Effector CD4-positive, alpha-beta T cell (primary cell): ENCODE measurements at places on chromosomes 3 and 15.

DNA sequence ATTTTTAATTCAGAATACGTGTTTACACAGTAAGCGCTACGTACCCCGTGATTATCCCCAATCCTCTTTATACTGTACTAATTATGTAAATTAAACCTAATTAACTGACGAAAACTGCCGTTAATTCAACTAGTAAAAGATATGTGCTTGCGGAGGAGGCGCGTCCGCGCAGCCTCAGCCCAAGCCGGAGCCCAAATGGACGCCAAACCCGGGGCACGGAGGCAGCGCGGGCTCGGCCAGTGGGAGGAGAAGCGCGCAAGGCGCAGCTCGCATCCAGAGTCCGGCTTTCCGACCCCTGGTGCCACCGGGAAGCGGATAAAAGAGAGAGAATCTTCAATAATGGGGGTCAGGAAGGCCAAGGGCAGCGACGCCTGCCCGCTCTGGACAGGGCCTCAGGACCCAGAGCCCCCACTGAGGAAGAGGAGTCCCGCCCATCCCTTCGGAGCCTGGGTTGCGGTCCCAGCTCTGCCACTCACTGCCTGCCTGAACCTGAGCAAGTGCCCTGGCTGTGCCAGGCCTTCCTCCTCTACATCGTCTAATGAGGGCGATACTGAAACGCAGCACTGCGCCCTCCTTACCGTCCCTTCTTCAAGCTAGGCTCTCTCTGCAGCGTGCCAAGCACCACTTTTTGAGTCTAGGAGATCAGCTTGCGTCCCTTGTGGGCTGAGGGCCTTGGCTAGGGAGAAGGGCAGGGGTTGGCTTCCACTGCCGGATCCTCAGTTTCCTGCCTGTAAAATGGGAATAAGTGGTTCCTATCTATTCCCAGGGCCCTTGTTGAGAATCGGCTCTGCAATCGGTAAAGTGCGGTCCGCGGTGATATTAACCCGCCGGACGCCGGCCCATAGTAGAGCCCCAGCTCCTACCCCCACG lies 5.0 kb upstream of the SKOR1 start:
- DNase-seq = no peak

DNA sequence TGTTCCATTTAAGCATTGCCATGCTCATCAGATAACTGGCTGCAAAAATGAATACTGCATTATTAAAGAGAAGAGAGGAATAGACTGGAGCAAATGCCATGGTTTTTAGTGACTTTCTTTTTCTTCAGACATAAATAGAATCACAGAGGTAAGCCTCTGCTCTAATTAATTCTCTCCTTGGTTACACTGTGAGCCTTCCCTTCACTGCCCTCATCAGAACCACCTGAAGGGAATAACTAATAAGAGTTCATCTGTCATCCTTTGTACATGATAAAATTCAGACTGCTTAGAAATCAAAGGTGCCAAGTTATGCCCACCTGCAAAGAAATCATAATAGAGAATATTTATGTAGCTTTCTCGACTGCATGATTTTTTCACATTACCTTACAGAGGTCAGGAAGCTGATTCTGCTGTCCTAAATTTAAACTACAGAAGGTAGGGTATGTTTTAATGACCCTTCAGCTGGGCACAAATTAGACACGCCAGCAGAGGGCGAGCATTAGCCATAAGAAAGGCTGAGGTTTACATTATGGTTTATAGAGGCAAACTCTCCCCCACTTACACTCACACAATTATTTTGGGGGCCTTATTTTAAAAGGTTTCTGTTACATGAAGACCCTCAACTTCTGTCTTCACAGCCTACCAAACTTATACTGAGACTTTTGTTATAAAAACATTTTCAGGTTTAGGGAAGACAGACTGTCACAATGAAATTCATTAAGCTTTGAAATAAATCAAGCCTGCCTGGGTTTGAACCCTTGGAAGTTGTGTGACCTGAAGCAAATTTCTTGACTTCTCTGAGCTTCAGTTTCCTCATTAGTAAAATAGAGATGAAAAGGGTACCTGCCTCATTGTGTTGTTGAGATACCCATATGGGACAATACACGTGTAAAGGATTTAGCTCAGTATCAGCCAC lies 15.3 kb upstream of the UNC13C start:
- DNase-seq = no peak

DNA sequence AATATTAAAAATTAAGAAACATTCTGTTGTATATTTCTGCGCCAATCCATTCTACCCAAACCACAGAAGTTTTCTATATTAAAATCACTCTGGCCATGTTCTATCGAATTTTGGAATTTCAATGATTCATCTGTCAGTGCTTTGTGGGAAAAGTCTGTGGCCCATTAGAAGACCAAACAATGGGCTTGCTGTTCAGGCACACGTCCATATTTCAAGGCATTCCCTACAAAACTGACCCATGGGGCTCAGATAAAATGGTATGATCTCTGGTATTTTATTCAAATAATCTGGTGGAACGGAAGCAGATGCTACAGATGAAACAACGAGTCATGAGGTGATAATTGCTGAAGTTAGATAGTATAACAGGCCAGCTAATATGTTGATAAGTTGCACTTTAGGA lies 12.4 kb downstream of the NPHP3 start:
- no peak for DNase-seq

DNA sequence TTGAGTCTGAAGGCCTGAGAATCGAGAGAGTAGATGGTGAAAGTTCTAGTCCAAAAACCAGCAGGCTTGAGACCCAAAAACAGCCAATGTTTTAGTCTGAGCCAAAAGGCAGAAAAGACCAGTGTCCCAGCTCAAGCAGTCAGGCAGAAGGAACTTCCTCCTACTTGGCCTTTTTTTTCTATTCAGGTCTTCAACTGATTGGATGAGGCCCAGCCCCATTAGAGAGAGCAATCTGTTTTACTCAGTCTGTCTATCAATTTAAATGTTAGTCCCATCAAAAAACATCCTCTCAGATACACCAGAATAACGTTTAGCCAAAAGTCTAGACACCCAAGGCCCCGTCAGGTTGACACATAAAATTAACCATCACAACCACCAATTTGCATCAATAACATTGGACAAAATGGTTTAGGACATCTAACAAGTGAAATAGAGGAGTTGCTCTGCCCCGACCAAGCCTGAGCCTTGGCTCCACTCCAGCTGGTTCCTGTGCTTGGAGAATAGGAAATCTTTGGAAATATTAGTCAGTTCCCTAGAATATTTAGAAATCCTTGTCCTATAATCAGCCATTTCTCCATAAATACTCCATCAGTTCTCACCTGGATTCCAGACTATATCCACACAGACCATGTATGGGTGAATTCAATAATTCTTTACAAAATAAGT lies 51.4 kb upstream of the LIPC start:
- no peak for DNase-seq

- no peak for DNase-seq
Measured at GRCh38 chr3:15982667-15983196, 185.0 kb upstream of the ANKRD28 start.

DNA sequence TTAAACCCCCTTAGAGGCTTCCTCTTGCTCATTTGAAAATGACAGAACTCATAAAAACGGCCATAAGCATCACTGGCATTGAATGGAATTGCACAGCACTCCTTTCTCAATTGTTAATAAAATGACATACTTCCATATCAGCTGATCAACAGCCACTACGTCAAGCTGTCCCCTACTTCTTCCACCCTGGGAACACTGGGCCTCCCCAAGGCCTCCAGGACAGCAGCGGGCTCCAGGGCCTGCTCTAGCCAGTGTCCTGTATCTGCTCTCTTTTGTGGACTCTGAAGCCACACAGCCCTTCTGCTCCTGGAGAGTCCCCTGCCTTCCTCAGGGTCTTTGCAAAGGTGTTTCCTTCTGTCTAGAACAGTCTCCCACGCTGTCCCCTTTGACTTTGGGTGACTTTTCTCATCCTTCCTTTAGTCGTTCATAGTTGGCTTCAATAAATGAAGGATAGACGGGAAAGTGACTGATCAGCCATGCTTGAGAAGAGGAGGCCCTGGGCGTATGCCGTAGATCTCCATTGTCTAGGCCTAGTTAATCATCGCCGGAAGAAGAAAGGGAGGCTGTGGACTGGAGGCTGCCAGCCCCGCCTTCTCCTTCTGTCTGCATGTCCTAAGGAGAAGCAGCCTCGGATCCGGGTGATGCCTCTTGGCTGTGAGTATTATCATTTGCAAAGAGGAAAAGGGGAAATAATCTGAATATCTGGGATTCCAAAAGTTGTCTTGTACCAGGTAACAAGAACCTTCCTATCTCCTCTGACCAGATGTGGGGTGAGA lies 4.7 kb upstream of the THSD4 start:
- DNase-seq = no peak

GRCh38 chr15:53880357-53880756 lies 97.9 kb upstream of the UNC13C start:
- DNase-seq = no peak

DNA sequence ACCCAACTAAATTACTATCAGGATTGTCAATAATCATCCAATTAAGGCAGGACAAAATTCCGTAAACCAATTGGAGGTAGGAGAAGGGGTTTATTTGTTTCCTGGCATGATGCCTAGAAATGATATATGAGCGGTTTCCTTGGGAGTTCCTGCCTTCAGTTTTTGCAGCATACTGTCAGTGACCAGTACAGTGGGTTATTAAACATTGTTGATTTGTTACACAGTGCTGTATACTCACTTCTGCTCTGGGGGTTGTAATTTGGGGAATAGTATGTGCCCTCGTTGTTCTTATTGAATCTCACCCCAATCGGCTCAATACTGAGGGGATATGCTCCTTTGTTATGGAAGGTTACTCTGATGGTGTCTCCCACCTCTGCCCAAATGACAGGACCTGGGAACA lies 22.2 kb downstream of the CP start:
- DNase-seq = no peak

DNA sequence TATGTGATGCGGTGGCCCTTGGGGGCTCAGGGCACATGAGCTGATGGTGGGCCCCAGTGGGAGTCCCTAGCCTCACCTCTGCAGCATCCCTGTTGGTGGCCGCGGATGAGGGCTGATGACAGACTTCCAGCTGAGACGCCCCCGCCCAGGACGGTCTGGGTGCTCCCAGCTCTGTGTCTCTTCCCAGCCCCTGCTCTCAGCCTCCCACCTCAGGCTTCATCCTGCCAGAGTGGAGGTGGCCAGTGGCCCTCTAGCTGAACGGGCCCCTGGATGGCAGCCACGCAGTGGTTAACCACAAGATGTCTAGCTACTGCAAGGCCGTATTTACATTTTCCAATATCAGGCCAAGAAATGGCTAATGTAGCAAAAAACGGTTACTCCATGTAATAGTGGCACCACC lies 205.3 kb upstream of the LINGO1 start:
- no peak for DNase-seq

- DNase-seq = no peak
Measured at GRCh38 chr3:53772562-53772961, 73.7 kb downstream of the CHDH start.

- DNase-seq = no peak
Measured at GRCh38 chr3:135706758-135707375, 258.7 kb upstream of the PPP2R3A start.

- no peak for DNase-seq
Measured at GRCh38 chr3:179046497-179047353, 24.9 kb downstream of the ZMAT3 start.

GRCh38 chr3:129434140-129434539 lies 5.6 kb downstream of the MBD4 start:
- no peak for DNase-seq

GRCh38 chr3:130654921-130655320 lies 91.7 kb downstream of the PIK3R4 start:
- DNase-seq = no peak
